Stimulated activated CD8-positive, alpha-beta memory T cell treated with anti-CD3 and anti-CD28 coated beads, Interleukin-7, amount 100 ng/mL, for 1 hour (primary cell): ENCODE measurements at places on chromosomes 13 and 19.

DNA sequence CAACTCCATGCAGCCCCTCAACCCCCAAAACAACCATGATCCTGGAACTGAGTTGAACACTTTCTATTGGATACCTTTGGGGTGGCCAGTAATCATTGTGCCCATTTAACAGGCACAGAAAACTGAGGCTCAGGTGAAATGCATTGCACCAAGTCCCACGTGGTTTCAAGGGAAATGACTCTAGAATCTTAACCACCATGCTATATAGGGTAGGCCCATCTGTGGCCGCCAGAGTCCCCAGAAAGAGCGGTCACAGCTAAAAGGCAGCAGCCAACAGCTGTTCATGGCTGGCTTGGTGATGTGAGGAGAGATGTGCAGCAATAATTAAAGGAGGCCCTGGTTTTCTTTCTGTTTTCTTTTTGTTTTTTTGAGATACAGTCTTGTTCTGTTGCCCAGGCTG, 2.6 kb downstream of the CNN1 start:
- no peak for DNase-seq

GRCh38 chr19:2474232-2475017, 1.5 kb upstream of the GADD45B start:
- peak; percentile 80 for DNase-seq

DNA sequence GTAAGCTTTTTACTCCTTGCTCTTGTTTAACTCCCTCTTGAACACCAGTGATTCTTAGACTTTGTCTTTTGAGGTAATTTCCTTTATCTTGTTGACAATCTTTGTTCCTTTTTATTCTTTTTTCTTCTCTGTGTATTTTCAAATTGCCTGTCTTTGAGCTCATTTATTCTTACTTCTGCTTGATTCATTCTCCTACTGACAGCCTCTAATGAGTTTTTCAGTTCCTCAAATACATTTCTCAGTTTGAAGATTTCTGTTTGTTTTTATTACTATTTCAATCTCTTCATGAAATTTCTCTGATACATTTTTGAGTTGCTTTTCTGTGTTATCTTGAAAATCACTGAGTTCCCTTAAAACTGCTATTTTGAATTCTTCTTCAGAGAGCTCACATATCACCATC, 154.1 kb downstream of the ATP8A2 start:
- DNase-seq = no peak

GRCh38 chr13:40189426-40189825, 477.0 kb downstream of the FOXO1 start:
- no peak for DNase-seq

- DNase-seq = no peak
These were observed 154.2 kb downstream of the LHFPL6 start for GRCh38 chr13:39448834-39449233.

DNA sequence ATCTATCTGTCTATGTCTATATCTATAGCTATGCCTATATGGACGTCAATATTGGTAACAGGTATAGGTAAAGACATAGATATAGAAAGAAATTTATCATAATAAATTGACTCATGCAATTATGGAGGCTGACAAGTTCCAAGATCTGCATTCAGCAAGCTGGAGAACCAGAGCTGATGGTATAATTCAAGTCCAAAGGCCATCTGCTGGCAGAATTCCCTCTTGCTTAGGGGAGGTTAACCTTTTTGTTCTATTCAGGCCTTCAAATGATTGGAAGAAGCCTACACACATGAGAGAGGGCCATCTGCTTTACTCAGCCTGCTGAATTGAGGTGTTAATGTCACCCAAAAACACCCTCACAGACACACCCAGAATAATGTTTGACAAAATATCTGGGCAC, 10.8 kb downstream of the RASL11A start:
- no peak for DNase-seq

GRCh38 chr13:44231786-44232516, 141.7 kb upstream of the SERP2 start:
- no peak for DNase-seq

- DNase-seq = no peak
These were observed 134.8 kb upstream of the SPRY2 start for GRCh38 chr13:80475718-80476117.

GRCh38 chr13:50650592-50651504, 192.6 kb downstream of the DLEU7 start:
- DNase-seq = no peak

DNA sequence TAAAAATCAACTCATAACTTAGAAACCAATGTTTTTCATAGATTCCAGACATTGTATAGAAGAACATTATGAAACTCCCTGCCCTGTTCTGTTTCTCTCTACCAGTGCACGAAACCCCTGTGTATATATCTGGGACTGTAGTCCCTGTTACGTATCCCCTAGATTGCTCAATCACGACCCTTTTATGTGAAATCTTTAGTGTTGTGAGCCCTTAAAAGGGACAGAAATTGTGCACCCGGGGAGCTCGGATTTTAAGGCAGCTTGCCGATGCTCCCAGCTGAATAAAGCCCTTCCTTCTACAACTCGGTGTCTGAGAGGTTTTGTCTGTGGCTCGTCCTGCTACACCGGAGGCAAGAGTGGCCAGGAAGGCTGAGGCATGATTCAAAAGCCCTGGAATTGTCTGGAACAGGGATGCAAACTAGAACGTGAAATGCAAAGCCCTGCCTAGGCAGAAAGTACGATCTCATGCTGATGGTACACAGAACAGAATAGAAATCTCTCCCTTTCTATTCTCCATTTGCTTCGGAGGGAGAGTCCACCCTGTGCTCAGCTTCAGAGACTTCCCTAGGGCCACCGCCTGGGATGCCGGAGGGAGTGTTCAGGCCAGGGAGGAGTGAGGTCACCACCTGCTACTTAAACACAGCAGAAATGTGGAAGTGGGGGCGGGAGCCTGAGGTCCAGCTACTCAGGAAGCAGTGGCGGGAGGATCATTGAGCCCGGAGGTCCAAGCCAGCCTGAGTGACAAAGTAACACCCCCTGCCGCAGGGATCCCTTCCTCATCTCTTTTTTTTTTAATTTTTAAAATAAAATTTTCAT, 758 bp upstream of the ZNF888 start:
- no peak for DNase-seq

GRCh38 chr13:76708138-76708688, 178.0 kb downstream of the KCTD12 start:
- no peak for DNase-seq

- DNase-seq = no peak
These were observed 214.3 kb downstream of the FOXO1 start for GRCh38 chr13:40452038-40452666.

- no peak for DNase-seq
These were observed 131.6 kb downstream of the COG6 start for GRCh38 chr13:39787086-39787487.

DNA sequence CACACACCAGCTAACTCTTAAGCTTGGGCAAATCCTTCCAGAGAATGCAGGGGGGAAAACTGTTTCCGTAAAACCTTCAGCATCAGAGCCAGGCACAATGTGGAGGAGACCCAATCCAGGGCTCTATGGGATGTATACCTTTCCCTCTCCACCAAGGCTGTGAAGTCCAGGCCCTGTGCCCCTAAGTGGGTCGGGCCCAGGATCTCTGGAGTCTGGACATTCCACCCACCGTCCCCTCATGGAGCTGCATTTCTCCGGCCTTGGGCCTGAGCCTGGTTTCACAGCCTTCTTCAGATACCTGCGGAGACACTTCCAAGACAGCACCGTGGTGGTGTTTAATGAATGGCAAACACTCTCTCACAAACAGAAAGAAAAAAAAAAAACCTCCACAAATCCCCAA, 186.2 kb downstream of the URI1 start:
- no peak for DNase-seq

GRCh38 chr13:99057310-99057975, 79.6 kb upstream of the DOCK9 start:
- no peak for DNase-seq

- no peak for DNase-seq
These were observed 3.1 kb downstream of the F10 start for GRCh38 chr13:113125506-113126264.

DNA sequence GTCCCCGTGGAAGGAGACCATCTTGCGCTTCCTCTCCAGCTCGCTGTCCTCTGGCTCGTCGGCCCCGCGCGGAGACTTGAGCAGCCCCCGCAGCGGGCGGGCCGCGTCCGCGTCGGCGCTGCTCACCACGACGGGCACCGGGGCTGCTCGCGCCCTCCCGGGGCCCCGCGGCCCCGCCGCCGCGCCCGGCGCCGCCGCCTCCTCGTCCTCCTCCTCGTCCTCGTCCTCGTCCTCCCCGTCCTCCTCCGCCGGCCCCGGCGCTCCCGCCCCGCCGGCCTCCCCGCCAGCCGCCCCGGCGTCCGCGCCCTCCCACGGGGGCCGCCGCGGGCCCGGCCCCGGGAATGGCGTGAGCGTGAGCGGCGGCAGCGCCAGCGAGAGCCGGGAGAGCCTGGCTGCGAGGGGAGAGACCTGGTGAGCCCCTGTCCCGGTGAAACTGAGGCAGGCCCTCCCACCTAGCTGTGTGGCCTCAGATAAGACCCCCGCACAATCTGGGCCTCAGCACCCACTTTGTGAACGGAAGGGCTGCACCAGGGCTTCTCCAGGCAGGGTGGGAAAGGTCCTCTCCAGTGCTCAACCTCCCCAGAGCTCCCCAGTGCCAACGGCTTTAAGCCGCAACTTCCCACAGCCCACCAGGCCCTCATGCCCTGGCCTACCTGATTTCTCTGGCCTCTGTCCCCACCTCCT, 17.8 kb downstream of the LMTK3 start:
- no peak for DNase-seq

- DNase-seq = no peak
These were observed 217.9 kb upstream of the RXFP2 start for GRCh38 chr13:31521435-31521834.

DNA sequence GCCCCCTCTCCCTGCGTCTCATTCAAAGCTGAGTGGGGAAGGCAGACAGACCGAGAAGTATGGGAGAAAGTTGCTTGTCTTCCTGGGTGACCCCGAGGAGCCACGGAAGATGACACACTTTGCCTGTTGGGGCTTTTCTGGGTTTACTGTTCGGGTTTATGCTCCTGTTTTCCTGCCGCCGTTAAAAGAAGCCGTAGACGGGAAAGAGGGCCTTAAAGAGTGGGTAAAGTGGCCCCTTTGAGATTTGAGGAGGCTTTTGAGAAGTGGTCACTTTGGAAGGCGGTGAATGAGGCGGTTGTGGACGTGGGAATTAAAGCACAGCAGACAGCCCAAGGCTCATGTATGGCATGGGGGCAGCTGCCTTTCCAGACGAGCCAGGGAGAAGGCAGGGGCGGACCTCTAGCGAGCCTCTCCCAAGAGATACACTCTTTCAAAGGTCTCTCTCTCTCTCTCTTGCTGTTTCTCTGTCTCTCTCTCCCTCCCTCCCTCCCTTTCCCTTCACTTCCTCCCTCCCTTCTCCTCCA, 493 bp upstream of the LHFPL6 start:
- no peak for DNase-seq

GRCh38 chr19:280541-281009, 10.6 kb downstream of the PLPP2 start:
- no peak for DNase-seq

DNA sequence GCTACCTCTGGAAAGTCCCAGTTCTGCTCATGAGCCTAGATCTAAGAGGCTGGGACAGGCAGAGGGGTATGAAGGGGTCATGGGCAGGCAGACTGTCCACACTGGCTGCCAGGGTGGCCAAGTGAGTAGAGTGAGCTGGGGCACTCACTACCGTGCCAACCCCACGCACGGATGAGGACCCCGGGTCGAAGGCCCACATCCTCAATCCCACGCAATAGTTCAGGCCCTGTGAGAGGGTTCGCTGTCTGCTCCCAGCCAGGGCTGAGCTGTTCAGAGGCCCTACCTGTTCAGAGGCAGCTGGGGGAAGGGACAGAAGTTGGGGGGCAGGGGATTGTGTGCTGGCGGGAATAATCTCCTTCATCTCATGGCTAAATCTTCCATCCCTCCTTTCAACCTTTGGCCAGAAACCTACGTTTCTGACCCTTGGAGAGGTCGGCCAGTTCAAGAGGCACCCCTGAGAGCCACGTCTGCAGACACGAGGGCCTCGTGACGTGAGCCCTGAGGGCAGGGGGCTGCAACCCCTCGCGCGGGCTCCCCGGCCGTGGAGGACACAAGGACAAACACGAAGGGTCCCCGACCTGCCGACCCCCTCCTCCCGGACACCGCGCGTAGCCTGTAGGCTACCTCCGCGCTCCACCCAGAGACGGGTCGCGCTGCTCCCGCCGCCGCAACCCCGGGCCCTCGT, 1.0 kb upstream of the RPS5 start:
- DNase-seq = no peak

GRCh38 chr13:110023729-110024644, 237.6 kb upstream of the IRS2 start:
- no peak for DNase-seq

DNA sequence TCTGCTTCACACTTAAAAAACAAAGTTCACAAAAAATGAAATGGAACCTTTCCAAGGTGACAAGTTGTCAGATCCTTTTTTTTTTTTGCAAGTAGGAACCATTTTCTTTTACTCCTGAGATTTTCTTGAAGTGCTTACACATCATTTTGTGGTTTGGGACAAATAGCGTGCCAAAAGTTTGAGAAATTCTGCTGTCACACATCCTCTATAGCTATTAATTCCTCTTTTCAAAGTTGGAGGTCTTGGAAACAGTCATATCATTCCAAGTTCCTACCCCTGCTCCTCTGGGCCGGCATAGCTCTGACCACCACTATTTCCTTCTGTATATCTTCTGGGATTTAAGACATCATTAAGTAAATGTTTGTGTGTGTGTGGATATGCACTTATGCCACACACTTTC, 421.6 kb upstream of the SLC10A2 start:
- DNase-seq = no peak

DNA sequence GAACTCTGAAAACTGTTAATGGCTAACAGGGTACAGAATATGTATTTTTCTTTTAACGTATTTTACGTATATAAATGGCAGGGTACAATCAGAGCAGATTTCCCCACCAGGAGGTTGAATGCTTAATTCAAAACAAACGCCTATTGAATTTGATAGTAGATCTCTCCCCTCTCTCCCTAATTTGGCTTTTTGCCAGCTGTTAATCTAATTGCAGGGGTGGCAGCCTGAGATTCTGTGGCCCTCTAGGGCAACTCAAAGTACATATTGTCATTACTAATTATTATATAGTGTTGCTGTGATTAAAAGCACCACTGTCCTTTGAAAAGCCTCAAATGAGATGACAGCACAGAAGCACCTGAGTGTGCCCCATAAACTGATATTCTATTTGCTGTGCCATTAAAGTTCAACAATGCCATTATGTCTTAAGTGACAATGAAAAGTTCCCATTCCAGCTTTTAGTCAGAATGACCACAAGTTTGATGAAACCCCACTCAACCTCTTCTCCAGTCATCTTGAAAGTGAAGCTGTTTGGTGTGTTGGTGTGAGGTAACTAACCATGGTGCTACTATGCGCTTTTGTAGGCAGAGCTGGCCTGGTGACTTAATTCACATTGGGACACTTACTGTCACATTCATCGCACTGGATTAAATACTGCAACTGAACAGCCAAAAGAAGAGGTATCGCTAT, 351.4 kb downstream of the KCNRG start:
- DNase-seq = no peak

GRCh38 chr13:105642511-105642958, 892.9 kb downstream of the EFNB2 start:
- no peak for DNase-seq

GRCh38 chr13:101202590-101202989, 213.7 kb downstream of the NALCN start:
- DNase-seq = no peak

GRCh38 chr19:5000120-5000611, 31.3 kb downstream of the KDM4B start:
- no peak for DNase-seq

- no peak for DNase-seq
These were observed 814 bp downstream of the NBEA start for GRCh38 chr13:34942732-34943435.
